ENCODE measurements at places on chromosomes 12 and 14.

GRCh38 chr12:25456474-25456873 is 96.6 kb downstream of the LMNTD1 start:
- H3K4me3 ChIP-seq: no peak overlapping the region
- no peaks in the 10 kb centered on the region for H3K27me3 ChIP-seq
- H3K4me1 ChIP-seq: no peaks in the 10 kb centered on the region
- DNase-seq: no peak

GRCh38 chr12:47408171-47408871 is 297.5 kb downstream of the RPAP3 start:
- DNase-seq: peak; percentile 71
- H3K4me3 ChIP-seq: no peak overlapping the region

DNA sequence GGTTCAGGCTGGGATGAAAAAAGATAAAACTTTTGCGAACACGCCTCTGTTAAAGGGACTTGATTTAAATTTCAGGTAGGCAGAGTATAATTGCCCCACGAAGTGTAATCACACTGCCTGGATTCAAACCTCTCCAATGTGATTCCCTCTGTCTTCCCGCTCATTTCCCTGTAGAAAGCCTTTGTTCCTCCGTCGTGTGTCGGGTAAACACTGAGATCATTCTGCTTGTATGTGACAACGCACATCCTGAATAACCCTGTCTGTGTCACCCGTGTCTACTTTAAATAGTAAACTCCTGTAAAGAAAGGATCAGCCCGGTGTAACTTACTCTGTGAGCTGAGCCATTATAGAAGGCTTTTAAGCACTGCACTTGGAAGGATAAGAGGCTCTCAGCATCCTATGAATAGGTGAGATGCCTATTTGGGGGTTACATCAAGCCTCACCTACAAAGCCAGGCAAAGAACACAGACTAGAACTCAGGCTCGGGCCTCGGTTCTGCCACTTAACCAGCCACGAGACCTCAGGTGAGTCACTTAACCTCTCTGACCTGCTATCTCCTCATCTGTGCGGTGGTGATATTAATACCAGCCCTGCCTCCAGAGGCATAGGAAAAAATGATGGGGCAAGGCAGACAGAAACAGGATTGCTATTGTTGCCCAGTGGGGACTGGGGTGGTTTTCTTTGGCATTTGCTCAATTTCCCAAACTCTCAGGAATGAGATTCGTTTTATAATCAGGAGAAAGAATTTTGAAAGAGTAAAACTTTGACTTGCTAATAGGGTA is 74.2 kb downstream of the RBM19 start:
- H3K27ac ChIP-seq: no peak overlapping the region
- no peak overlapping the region for H3K4me3 ChIP-seq
- no peaks in the 10 kb centered on the region for H3K36me3 ChIP-seq
- H3K27me3 ChIP-seq: no peaks in the 10 kb centered on the region

DNA sequence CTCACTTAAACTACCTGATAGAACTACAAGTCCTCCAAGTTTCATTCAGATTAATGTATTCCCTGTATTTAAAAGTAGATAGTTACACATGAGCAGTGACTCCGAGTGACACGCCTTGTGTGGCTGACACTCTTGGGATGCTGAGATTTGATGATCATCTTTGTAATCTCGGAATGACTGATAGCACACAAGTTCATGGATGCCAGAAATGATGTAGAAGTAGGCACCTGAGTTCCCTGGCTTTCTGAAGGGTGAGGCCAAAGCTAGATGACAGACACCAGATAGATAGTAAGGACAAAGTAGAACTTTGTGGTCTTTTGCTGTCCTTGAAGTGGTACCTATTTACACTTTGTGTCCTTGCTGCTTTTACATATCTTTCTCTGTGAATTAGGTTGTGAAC is 491.2 kb downstream of the PCNX1 start:
- H3K4me1 ChIP-seq: peaks cover 9% of the 10 kb centered on the region
- peak overlapping the region; percentile 45 for H3K27ac ChIP-seq

GRCh38 chr12:49093792-49094159 is 825 bp downstream of the DHH start:
- H3K27me3 ChIP-seq: peaks cover 38% of the 10 kb centered on the region
- H3K4me1 ChIP-seq: peaks cover 59% of the 10 kb centered on the region
- H3K4me3 ChIP-seq: no peak overlapping the region
- no peaks in the 10 kb centered on the region for H3K36me3 ChIP-seq
- DNase-seq: no peak

DNA sequence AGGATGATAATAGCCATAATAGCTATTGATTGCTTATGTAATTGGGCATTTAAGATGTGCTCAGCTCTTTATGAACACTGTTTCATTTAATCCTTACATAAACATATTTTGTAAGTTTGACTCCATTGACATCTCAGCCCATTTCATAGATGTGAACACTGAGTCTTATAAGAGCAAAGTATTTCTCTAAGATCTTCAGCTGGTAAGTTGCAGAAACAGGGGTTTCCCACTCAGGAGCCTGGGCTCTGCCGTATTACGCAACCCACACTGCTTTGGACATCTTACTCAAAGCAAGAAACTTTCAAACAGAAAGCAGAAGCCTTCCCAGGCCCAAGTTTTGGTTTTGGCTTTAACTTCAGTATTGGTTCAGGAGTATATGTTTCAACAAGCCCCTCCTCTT is 705.1 kb downstream of the MED13L start:
- no peaks in the 10 kb centered on the region for H3K36me3 ChIP-seq
- DNase-seq: no peak
- no peaks in the 10 kb centered on the region for H3K27me3 ChIP-seq

- H3K27ac ChIP-seq: no peak within 1 kb of the TSS
- H3K27me3 ChIP-seq: no peaks in the 10 kb centered on the region
- peaks cover 8% of the 10 kb centered on the region for H3K4me1 ChIP-seq
- H3K36me3 ChIP-seq: no peaks in the 10 kb centered on the region
- peak within 1 kb of the TSS; percentile 33 for H3K4me3 ChIP-seq
- peak; percentile 85 for DNase-seq
Measured at GRCh38 chr12:64390275-64390851, at the start of gene C12orf56. C12orf56 (minus strand) TSS chr12:64390758; CDS start chr12:64390565, 193 bp downstream.

DNA sequence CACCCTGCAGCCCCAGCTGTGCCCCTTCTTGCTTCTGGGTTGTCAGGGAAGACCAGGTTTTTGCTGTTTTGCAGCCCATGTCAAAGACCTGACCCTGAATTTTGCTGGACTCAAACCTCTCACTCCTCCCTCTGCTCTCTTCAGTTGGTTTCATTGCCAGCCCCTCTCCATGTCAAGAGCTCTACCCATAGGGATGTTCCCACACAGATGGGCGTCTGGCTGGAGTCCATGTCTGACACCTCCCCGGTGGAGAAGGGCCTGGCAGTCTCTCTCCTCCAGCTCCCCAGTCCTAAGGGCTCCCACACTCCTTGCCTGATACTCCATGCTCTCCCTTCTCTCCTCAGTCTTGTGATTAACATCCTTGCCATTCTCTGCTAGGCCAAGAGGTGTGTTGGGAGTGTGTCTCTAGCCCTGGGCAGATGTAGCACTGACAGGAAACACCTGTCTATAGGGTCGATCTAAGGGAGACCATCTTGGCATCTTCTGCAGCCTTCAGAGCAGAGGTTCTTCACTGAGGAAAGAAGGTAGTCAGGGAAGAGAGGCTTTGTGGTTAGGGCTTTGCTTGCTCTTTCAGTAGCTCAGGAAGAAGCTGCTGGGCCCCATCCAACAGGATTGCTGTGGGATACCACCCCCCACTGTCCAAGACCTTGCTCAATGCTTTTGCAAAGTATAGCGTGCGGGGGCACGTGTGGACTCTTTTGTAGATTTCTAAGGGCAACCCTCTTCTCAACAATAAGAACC is 4.7 kb downstream of the ASIC1 start:
- no peak overlapping the region for H3K4me3 ChIP-seq
- no peaks in the 10 kb centered on the region for H3K27me3 ChIP-seq
- no peak for DNase-seq
- no peaks in the 10 kb centered on the region for H3K36me3 ChIP-seq
- H3K4me1 ChIP-seq: peaks cover 10% of the 10 kb centered on the region

DNA sequence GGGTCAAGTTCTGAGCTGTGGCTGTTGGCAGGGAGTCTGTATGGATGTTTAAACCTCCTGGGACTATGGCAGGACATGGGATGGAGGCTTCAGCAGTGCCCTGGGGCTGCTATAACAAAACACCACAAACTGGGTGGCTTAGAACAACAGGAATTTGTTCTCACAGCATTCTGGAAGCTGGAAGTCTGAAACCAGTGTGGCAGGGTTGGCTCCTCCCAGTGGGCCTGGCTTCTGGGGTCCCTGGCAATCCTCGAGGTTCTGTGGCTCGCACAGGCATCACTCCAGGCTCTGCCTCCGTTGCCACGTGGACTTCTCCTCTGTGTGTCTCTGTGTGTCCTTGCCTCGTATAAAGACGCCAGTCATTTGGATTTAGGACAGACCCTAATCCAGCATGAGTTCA is 39.9 kb downstream of the FZD10 start:
- no peaks in the 10 kb centered on the region for H3K4me1 ChIP-seq
- no peak overlapping the region for H3K4me3 ChIP-seq
- no peaks in the 10 kb centered on the region for H3K36me3 ChIP-seq
- H3K27ac ChIP-seq: no peak overlapping the region
- H3K27me3 ChIP-seq: no peaks in the 10 kb centered on the region

GRCh38 chr14:22200977-22201605 is 387.9 kb downstream of the DAD1 start:
- no peak overlapping the region for H3K4me3 ChIP-seq
- no peak for DNase-seq
- no peaks in the 10 kb centered on the region for H3K36me3 ChIP-seq
- no peaks in the 10 kb centered on the region for H3K27me3 ChIP-seq
- no peak overlapping the region for H3K27ac ChIP-seq

DNA sequence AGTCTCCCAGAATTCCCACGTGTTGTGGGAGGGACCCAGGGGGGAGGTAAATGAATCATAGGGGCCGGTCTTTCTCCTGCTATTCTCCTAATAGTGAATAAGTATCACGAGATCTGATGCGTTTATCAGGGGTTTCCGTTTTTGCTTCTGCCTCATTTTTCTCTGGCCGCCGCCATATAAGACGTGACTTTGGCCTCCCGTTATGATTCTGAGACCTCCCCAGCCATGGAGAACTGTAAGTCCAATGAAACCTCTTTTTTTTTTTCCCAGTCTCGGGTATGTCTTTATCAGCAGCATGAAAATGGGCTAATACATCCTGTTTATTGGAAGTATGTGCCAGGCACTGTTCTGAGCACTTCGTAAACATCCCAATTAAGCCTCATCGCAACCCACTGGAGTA is 788 bp downstream of the KRT72 start:
- H3K4me1 ChIP-seq: no peaks in the 10 kb centered on the region
- no peak overlapping the region for H3K4me3 ChIP-seq
- DNase-seq: no peak
- no peak overlapping the region for H3K27ac ChIP-seq

DNA sequence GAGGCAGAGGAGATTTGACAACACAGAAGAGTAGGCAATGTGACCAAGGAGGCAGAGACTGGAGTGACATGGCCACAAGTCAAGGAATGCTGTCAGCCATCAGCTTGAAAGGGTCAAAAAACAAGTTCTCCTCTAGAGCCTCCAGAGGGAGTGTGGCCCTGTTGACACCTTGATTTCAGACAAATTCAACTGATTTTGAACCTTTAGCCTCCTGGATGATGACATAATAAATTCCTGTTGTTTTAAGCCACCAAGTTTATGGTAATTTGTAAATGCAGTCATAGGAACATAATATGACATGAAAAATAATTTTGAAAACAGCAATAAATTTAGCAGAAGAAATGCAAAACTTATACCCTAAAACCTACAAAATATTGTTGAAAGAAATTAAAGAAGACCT is 8.5 kb upstream of the NGDN start:
- DNase-seq: no peak
- H3K4me3 ChIP-seq: no peak overlapping the region
- no peaks in the 10 kb centered on the region for H3K36me3 ChIP-seq
- no peak overlapping the region for H3K27ac ChIP-seq
- no peaks in the 10 kb centered on the region for H3K27me3 ChIP-seq
- no peaks in the 10 kb centered on the region for H3K4me1 ChIP-seq

DNA sequence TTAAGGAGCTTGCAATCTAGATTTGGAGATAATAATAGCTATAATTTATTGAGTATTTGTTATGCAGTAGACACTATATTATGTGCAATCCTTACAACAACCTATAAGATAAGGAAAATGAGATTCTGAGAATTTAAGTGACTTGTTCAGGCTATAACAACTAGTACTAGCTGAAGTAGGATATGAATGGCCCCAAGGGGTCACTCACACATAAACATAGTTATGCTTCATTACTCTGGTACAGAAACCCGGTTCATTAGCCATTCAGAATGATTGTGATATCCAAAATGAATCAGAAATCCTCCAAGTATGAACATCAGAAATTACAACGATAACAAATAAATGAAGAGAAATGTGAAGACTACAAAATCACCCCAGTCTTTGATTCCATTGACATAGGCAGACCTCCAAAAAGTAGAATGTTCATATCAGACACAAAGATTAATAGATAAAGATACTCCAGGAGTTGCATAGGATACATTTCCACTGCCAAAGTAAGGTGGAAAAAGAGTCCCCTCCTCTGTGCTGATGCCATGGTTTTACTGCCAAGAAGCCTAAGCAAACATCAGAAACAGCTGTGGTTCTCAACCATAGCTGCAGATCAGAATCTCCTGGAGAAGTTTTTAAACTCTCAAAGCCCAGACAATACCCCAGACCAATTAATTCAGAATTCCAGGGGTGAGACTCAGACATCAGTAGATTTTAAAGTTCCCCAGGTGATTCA is 8.6 kb upstream of the NID2 start:
- DNase-seq: no peak
- no peak overlapping the region for H3K27ac ChIP-seq
- no peaks in the 10 kb centered on the region for H3K27me3 ChIP-seq
- no peaks in the 10 kb centered on the region for H3K36me3 ChIP-seq
- H3K4me1 ChIP-seq: no peaks in the 10 kb centered on the region

- no peaks in the 10 kb centered on the region for H3K27me3 ChIP-seq
- H3K36me3 ChIP-seq: no peaks in the 10 kb centered on the region
- no peaks in the 10 kb centered on the region for H3K4me1 ChIP-seq
- H3K27ac ChIP-seq: no peak overlapping the region
- H3K4me3 ChIP-seq: no peak overlapping the region
Measured at GRCh38 chr14:100473249-100473648, 114.0 kb downstream of the BEGAIN start.

DNA sequence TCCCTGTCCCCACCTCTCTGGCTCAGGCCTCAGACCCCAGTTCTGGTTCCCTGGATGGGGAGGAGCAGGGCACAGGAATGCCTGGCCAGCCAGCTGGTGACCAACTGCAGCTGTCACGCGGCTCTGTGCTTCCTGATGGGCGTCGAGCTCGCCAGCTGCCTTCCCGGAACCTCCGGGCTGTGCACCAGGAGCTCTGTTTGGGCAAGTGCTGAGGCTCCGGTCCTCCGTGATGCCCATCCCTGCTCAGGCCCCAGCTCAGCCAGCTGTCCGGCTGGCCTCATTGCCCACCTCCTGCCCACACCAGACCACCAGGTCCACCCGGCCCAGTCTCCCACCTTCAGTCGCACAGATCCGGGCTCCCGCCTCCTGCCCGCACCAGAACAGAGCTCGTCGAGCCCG is 4.8 kb downstream of the IFFO1 start:
- peak overlapping the region; percentile 83 for H3K27ac ChIP-seq
- H3K36me3 ChIP-seq: peaks cover 32% of the 10 kb centered on the region
- H3K4me1 ChIP-seq: peaks cover 60% of the 10 kb centered on the region
- DNase-seq: peak; percentile 85
- H3K27me3 ChIP-seq: no peaks in the 10 kb centered on the region

All from upper lobe of left lung (tissue), 6 donors.